Bladder microvascular endothelial cell (primary cell): ENCODE measurements at places on chromosomes 2 and 18. TPM values are rescaled to one million over a fixed set of nuclear protein-coding genes. Genes with fewer than 3 reads are reported as not detected.

ADAM23 gene
- total RNA-seq = 1.1 and 3.2 TPM in 2 replicates

OXER1 gene
- not detected in 2 replicates for total RNA-seq

LIMS2 gene
- total RNA-seq = 11.2 and 20.9 TPM in 2 replicates

CXCR2 gene
- total RNA-seq = not detected in 2 replicates

CDK15 gene
- total RNA-seq = not detected in 2 replicates

CABYR gene
- 1.3 and 3.7 TPM in 2 replicates for total RNA-seq

TPO gene
- total RNA-seq = 0.32 TPM in 1 of 2 replicates, not detected in the other

LRATD1 gene
- 2.1 and 2.7 TPM in 2 replicates for total RNA-seq

ALPG gene
- total RNA-seq = not detected in 2 replicates

FSIP2 gene
- total RNA-seq = under 0.01 and 0.44 TPM in 2 replicates

VRK2 gene
- 29.1 and 34.2 TPM in 2 replicates for total RNA-seq

GALNT13 gene
- under 0.01 and 0.06 TPM in 2 replicates for total RNA-seq
